ENCODE measurements at places on chromosomes 7 and 10.

DNA sequence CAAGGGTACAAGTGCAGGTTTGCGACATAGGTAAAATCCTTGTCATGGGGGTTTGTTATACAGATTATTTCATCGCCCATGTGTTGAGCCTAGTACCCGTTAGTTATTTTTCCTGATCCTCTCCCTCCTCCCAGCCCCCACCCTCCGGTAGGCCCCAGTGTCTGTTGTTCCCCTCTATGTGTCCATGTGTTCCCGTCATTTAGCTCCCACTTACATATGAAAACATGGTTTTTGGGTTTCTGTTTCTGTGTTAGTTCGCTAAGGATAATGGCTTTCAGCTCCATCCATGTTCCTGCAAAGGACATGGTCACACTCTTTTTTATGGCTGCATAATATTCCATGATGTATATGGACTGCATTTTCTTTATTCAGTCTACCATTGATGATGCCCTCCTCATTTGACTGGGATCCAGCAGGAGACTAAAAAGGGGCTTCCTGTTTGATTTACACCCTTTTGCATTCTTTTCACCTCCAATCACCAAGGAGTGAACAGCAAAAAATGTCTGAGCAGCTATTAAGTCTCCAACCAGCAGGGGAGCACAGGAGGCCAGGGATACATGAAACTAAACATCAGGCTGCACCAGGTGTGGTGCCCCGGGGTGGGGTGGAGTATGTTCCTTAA lies 188.2 kb downstream of the SKIDA1 start:
- DNase-seq, result no peak

- no peak for DNase-seq
Observed at GRCh38 chr7:123500878-123501489, 33.4 kb downstream of the IQUB start.

- no peak for DNase-seq
Observed at GRCh38 chr7:88299126-88299525, 7.6 kb downstream of the STEAP4 start.

DNA sequence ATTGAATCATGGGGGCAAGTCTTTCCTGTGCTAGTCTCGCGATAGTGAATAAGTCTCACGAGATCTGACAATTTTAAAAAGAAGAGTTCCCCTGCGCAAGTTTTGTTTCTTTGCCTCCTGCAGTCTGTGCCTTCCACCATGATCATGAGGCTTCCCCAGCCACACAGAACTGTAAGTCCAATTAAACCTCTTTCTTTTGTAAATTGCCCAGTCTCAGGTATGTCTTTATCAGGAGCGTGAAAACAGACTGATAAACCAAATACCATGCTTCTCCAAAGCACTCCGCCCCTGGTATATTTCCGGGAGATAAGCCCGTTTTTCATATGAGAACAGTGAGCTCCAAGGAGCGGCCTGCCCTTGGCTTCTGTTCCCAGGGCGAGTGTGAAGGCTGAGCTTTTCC lies 118.9 kb downstream of the EVX1 start:
- DNase-seq, result no peak

- DNase-seq, result peak; percentile 61
Observed at GRCh38 chr10:72044417-72045041, 43.8 kb downstream of the SPOCK2 start.

- no peak for DNase-seq
Observed at GRCh38 chr10:58971796-58972491, 204.5 kb upstream of the PHYHIPL start.

DNA sequence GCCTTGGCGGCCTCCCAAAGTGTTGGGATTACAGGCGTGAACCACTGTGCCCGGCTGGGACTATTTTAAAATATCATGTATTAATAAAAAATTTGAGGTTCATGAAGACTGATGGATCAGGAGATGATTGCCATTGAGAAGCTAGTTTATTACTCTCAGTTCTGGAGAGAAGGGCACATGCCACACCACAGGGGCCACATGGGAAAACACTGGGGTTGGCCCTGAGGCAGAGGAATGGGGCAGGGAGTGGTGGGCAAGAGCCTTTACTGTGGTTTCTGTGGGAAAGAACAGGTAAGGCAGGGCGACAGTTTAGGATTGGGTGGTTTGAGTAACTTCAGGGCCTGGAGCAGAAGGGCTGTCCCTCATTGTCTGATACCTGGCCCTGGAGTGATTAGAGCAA lies 6.8 kb upstream of the TBRG4 start:
- DNase-seq, result no peak

GRCh38 chr7:27091105-27091504 lies 4.7 kb downstream of the HOXA1 start:
- DNase-seq, result no peak

DNA sequence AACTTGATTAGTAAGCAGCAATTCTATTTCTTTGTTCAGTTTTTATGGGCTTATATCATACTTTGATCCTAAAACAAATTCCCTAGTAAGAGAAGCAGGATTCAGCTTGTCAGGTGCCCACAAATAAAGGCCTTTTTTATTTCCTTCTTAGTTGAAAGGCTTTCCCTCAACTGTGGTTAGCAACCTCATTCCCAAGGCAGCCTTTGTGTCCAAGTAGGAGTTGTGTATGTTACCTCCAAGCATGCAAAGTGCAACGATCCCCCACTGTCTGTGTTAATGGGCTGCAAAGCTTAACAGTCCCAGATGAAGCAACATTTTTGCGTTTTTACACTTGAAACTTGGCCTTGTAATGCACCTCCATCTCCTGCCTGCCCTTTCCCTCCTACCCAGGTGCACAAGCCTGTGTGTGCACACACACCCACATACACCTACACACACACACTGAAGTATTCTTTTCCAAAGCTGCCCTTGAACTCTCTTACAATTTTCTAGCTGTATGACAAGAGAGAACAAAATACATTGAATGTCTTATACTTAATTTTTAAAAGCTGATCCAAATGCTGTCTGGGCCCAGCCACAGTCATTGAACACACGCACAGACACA lies 278.2 kb downstream of the SNX13 start:
- DNase-seq, result no peak

DNA sequence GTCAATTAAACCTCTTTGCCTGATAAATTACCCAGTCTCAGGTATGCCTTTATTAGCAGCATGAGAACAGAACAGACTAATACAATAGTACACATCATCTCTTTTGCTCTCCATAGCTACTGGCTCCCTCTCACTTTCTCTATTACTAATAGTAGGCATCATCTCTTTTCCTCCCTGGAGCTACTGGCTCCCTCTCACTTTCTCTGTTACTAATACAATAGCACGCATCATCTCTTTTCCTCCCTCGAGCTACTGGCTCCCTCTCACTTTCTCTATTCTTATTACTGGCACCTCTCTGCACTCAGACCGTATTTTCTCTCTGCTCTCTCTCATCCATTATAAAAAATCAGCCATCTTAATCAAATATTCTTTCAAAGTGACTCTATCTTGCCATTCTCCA lies 37.1 kb downstream of the SLC25A13 start:
- DNase-seq, result no peak

DNA sequence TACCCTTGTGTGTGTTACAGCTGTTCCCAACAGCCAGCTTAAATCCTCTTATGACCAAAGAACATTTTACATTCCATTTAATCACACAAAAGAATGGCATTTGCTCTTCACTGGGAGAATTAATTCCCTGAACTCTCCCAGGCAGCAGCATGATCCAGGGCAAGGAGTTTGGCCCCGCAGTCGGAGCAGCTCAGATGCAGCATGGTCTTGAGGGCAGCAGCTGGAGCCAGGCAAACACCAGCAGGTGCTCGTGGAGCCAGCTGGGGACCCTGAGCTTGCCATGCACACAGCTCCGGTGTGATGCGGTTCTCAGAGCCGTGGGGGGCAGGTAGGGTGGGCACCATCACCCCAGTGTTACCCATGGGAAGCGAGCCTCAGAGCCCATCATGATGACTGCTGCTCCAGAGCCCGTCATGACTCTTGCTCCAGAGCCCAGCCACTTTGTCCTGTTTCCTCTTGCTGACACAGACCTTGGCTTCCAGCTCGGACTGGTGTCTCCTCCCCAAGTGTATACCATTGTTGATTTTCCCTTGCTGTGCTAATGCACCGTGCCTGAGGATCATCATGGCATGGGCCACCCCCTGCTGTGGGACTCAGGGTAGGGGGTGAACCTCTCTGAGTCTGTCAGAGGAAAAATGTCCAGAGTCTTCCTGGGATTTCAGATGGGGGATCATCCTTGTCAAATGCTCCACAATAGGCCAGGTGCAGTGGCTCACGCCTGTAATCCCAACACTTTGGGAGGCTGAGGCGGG lies 75.8 kb downstream of the ZRANB1 start:
- no peak for DNase-seq

DNA sequence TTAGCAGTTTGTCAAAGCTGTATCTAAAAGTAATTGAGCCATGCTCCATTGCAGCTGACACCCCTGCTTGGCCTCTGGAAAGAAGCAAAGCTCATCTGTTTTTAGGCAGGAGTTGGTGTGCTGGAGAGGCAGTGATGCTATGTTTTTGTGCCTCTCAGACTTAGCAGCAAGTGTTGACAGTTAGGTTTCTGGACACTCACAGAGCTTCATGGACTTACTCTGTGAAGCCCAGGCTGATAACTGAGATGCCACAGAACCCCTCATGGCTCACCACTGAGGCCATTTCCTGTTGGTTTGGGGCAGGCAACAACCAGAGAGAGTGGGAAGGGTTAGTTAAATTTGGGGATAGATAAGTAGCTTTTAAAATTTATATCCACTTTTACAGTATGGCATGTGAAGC lies 59.8 kb downstream of the BTAF1 start:
- DNase-seq, result no peak

Measured in H7 (cell line).